MCF 10A (cell line): ENCODE measurements at places on chromosomes 2 and 18.

DNA sequence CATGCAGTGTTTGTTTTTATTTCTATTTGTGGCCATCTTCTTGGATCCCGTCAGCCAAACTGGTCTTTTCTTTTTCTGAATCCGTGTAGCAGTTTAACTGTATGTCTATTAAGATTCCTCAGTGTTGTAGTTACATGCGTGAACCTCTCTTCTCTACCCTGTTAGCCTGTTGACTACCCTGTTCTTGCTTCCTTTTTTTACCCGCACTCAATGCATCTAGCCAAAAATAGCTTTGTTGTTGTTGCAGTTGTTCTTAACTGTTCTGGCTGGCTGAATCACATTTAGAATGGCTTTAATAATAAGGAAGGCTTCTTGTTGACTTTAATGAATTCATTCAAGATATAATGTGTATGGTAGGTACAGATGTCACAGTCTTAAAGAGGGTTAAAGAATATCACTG lies 137.1 kb downstream of the LCLAT1 start:
- DNase-seq = no peak

GRCh38 chr2:7673853-7674252 lies 756.6 kb downstream of the RNF144A start:
- DNase-seq = peak; percentile 24

DNA sequence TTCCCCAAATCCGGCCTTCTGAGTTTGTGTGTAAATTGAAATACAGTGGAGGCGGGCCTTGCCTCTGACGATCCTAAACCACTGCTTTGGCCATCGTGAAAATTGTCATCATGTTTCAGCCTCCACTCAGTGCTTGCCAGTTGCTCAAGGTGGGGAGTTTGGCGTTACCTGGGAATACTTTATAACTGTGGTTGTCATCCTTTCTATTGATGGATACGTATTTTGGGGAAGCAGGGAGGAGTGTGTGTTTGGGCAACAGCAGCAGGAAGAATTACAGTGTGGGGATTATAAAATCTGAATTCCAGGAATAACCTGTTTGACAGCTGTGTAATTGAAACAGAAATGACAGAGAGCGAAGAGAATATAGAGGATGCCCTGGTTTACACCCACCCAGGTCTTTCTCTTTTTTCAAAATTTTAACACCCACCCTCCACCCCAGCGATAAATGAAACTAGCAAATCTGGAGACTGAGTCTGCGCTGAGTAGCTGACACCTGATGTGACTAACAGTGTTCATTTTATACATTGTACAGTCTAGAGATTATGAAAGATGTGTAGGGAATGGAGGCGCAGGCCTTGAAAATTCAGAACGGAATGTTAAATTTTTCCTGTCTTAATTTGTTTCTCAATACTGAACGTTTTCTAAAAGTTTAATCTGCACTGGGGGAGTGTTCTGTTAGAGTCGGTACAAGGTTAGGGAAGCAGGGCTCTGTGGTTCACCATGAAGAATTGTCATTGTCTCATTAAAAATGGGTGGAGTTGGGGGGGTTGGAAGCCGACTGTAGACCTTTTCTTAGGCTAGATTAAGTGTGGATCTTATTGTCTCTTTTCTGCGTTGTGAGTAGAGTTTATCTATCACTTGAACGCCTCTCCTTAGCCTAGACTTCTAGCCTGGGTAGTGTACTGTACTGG lies 1.6 kb downstream of the MAP4K4 start:
- peak; percentile 29 for DNase-seq

DNA sequence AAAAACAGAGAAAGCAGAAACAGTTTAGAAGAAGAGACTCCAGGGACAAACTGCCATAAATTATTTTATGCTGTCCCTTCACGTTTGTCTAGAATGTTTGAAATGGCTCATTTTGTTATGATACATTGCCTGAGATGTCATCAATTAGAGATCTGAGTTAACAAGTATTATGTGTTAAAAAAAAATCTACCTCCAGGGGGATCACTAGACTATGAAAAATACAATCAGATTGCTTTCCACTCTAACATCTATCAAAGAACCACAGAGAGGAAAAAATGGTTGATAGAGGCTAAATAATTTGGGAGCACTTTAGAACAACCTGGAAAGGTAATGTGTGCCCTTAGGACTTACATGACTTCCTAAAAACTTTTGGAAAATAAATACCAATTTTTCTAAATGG lies 103.8 kb upstream of the CCDC150 start:
- DNase-seq = peak; percentile 21

GRCh38 chr2:185255566-185255965 lies 483.0 kb upstream of the FSIP2 start:
- peak; percentile 11 for DNase-seq

DNA sequence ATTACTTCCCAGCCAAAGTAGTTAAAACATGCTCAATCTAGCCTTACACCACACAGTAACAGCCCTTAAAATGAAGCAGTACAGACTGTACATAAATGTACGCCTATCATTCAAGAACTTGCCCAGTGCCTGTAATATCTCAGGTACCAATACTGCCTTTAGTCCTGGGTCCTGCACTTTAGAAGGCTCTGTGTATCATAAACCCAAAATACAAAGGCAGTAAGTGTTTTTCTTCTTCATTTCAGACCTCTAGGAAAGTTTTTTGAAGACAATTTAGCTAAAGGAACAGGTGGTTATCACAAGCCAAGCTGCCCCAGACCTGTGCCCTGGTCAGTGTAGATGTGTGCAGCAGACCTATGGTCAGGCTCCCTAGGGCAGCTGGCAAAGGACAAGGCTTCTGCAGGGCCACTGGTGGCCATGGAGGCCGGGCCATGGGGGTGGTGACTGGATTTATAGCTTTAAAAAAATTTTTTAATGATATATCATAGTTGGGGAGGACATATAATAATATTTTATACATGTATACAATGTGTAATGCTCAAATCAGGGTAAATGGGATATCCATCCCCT lies 18.8 kb downstream of the LPIN2 start:
- DNase-seq = no peak

DNA sequence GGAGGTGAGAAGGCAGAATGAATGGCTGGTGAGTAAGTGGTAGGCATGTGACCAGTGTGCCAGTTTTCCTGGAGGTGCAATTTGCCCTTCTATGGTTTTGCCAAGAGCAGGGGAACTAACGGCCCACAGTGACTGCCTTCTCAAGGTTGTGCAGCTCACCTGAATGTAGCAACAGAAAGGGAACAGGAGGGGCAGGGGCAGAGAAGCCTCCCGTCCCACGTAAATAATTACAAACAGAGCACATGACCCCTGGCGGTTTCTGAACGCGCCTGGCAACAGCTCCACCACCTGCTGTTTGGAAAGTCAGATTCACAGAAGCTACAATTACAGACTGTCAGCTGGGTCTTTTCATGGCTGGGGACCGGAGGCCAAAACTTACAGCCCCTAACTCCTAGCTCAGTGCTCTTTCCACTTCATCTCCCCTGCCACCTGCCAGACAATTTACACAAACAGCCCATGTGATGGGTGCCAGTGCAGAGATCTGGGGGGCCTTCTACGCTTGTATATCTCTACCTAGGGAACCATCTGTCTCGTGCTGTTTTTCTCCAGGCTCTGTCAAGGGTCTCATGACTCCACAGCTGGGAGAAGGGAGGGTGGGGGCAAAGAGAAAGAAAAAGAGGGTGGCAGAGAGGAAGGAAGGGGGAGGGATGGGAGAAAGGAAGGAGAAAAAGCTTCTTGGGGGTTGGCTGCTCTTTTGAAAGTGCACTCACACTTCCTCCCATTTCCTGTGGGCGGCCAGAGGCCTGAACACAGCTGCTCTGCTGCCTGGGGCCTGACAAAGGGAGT lies 69.6 kb downstream of the POLR1A start:
- DNase-seq = peak; percentile 17

DNA sequence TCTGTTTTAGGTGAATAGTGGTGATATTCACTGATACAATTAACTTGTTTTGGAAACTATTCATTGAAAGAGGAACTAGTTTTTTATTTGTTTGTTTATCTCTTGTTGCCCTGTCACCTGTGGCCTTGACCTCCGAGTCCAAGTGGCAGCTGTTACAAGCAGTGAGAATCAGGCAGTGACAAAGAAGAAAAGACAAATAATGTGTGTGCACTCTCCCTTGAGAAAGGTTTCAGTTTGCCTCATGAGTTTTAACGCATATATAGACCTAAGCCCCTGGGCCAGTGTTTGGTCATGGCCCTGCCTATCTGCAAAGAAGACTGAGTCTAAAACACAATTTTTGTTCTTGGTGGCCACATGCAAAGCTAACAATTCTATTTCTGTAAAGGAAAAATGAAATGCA lies 15.3 kb downstream of the KYNU start:
- no peak for DNase-seq

DNA sequence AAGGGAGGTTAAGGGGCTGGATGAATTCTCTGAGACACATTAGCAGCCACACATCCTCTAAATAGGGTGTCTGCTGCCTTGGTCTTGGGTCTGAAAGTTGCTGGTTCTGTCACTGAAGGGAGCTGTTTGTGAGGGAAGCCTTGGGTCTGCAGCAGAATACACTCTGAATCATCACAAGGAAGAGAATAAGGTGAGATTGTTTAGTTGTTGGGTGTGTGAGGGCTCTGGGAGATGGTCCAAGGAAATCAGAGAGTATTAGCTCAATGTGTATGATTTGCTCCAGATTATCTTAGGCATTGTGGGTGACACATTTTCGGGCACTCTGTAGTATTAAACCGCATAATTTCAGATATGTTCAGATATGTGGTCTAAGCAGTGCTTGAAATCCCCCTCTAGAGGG lies 548.5 kb downstream of the SLC4A3 start:
- DNase-seq = no peak

- no peak for DNase-seq
These were observed 94.8 kb downstream of the PPP1R1C start for GRCh38 chr2:182080493-182080892.

- no peak for DNase-seq
These were observed 180.0 kb upstream of the NXPH2 start for GRCh38 chr2:138960191-138960590.

DNA sequence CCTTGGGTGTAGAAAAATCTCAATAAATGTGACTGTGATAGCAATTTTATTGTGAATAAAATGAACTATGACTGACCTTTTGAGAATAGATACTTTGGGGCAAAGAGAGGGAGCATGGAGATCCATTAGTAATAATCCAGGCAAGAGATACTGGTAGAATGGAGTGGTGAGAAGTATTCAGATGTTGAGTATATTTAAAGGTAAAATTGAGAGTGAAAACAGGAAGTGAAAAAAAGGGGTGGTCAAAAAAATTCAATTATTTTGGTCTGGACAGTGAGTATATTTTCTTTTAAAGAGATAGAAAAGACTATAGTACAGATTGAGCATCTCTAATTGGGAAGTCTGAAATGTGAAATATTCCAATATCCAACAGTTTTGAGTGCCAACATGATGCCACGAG lies 1515.6 kb upstream of the NXPH2 start:
- no peak for DNase-seq

GRCh38 chr2:158004126-158004764 lies 97.4 kb upstream of the UPP2 start:
- peak; percentile 14 for DNase-seq

DNA sequence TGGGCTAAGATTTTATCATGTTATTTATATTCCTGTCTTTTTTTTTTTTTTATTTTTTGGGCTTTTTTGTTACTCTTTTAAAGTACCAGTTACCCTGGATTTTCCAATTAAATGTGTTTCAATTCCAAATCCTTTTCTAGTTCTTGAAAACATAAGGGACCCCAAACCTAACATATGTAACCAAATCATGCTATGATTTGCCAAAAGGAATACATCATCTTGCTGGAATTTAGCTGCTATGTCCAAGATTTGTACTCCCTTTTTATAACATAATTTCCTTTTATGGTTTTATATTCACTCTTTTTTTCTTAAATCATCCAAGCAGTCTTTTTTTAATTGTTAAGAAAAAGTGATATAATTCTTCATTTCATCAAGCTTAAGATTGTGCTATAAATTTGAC lies 60.9 kb upstream of the DSEL start:
- DNase-seq = no peak

- DNase-seq = peak; percentile 67
These were observed 21.7 kb upstream of the ZBTB14 start for GRCh38 chr18:5317186-5317585.

DNA sequence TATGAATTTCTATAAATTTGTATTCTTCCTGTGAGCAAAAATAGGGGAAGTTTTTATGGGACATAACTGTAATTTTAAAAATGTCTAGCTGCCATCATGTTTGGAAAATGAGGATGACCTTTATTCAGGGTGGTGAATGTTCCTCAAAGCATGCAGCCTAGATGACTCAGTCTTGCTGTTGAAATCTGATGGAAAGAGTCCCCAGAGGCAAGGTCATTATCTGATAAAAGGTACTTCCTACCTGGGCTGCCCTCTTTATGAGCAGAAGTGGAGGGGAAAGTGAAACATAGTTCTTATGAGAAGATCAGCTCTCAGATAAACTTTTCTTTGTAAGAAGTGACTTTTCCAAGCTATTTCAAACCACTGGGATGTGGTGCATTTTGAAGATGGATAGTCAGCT lies 1144.7 kb upstream of the PIK3C3 start:
- peak; percentile 53 for DNase-seq

DNA sequence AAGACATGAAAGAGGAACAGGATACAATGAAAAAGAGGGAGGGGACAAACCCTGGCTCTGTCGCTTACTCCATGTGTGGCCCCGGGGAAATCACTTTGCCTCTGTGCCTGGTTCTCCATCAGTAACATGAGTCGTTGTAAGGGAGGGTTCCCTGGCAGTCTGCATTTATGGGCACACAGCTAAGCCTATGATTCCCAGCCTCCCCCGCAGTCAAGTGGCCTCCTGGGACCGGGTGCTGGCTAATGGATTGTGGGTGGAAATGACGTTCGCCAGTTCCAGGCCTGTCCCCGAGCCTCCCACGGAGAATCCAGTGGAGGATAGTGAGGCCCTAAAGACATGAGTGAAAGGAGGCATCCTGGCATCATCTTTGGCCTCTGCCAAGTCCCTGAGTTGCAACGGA lies 42.7 kb downstream of the SFXN5 start:
- DNase-seq = no peak

- no peak for DNase-seq
These were observed 23.3 kb downstream of the RMC1 start for GRCh38 chr18:23526501-23527063.

- DNase-seq = no peak
These were observed 50.5 kb downstream of the GAREM1 start for GRCh38 chr18:32420084-32420750.

DNA sequence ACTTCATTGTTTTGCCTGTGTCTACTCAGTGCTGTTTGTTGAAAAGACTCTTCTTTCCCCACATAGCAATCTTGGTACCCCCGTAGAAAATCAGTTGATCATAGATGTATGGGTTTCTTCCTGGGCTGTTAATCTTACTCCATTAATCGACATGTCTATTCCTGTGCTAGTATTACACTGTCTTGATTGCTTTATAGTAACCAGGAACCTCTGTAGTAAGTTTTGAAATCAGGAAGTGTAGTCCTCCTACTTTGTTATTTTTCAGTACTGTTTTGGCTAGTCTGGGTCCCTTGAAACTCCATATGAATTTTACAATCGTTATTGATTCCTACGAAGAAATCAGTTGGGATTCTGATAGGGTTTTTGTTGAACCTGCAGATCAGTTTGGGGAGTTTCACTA lies 78.8 kb upstream of the FAM136A start:
- no peak for DNase-seq
